ENCODE measurements at places on chromosomes 1 and 21.

- no peak for DNase-seq
Measured at GRCh38 chr21:37593740-37594471, 227.3 kb downstream of the DYRK1A start.

- DNase-seq = no peak
Measured at GRCh38 chr1:210201681-210202080, 30.9 kb upstream of the SERTAD4 start.

DNA sequence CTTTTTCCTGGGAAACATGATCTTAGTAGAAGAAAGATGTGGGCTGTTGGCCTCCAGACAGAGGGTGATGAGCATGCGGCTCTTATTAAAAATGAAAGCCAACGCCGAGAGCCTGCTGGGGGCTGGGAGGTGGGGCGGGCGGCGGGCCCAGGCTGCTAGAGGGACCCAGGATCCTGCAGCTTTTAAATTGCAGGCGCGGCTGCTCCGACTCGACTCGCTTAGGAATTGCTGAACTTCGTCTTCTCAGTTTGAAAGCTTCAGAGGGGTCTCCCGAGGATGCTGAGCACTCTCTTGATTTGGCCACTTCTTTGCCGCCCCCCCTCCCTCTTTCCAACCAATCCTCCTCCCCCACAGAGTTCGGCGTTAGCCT, 1.2 kb downstream of the AGPAT3 start:
- DNase-seq = no peak

DNA sequence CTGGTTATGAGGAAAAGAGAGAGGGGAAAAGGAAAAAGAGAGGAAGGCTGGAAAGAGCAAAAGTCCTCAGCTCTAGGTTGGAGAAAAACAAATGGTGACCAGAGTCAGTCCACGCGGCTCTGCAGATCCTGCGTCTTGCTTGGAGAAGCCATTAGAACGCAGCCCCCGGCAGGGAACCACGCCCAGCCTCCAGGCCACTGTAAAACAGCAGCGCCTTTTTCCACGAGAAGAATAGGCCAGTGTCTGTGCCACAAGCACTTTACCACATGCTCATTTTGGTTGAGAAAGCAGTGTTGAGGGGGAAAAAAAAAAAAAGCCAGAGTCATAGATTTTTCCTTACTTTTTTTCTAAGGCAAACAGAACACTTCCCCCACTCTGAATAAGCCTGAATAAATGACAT, 846.9 kb upstream of the ADAMTS5 start:
- no peak for DNase-seq

DNA sequence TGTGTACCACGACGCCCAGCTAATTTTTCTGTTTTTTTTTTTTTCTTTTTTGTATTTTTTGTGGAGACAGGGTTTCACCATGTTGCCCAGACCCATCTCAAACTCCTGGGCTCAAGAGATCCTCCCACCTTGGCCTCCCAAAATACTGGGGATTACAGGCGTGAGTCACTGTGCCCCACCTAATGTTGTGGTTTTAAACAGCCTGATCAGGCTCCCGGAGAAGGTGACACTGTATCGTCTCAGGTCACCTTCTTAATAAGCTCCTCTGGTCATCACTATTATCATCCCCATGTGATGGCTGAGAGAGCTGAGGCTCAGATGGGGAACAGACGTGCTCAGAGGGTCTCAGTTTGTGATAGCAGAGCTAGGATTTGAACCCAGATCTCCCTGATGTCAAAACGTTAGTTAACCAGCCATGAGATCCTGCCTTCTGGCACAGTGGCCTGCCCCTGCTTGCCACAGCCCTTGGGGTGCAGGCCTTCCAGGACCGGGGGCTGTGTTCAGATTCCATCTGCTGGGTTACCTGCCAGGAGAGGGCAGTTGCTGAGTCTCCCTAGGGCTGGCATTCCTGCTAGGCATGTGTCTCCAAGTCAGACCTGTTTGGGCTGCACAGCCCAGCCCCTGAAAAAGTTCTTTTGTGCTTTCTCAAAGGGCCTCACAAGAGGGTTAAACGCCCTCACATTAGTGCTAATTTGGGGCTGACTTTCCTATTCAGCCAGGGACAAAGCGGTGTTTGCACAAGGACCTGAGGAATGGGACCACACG, 32.7 kb upstream of the GRHL3 start:
- no peak for DNase-seq

DNA sequence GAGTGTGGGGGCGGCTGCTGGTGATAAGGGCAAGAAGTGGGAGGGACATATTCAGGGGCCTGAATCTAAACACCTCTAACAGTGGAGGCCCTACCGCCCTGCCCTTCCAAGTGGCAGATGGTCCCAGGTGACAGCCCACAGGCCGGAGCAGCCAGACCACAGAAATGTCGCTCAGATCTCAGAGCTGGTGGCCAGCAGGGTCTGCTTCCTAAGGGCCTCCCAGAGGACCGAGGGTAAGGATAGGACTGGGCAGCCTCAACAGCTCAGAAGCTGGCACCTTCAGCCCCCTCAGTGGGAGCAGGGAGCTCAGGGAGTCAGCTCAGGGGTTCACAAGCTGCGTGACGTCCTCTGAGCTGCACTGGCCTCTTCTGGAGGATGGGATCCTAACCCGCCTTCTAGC, 201.8 kb upstream of the ZC3H12A start:
- no peak for DNase-seq
